CD4-positive, alpha-beta T cell (primary cell): ENCODE measurements at places on chromosomes 16 and 17. TPM values are rescaled to one million over a fixed set of nuclear protein-coding genes. Genes with fewer than 3 reads are reported as not detected.

DNA sequence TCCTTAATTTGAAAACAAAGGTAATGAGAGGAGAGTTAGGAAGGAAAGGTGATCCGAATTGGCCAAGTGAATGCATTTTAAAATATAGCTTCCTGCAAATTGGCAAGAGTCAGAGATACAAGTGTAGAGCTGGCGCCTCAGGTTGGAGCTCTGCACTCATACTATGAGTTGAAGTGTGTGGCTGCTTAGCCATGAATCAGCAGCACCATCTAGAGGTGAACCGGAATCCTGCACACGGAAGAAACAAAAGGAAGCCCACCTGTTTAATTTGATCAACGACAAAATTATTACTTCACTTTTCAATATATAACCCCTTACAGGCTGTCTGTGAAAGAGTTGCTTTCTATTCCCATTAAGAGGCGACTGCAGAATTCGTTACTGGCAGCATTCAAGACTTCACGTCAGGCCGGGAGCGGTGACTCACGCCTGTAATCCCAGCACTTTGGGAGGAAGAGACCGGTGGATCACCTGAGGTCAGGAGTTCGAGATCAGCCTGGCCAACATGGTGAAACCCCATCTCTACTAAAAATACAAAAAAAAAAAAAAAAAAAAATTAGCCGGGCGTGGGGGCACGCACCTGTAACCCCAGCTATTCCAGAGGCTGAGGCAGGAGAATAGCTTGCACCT, 1253.7 kb upstream of the CDH8 start:
- H3K27ac ChIP-seq = no peak overlapping the region
- H3K4me1 ChIP-seq = no peaks in the 10 kb centered on the region
- H3K4me3 ChIP-seq = no peak overlapping the region

DNA sequence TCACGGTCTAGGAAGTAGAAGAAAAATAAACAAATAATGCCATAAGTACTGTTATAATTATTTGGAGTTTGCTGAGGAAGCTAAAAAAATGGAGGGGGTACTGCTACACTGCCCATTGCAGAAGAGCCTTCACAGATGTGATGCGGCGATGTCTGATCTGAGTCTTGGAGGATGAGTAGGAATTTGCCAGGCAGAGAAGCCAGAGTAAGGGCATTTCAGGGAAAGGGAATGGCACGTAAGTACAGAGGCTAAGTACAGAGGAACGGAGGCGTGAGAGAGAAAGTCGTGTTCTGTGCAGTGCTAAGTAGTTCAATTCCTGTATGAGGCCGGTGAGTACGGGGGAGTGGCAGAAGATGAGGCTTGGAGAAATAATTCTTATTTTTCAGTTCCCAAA, 741 bp upstream of the GRB2 start:
- peak overlapping the region; percentile 60 for H3K4me3 ChIP-seq
- no peak for DNase-seq
- peaks cover 27% of the 10 kb centered on the region for H3K4me1 ChIP-seq
- no peaks in the 10 kb centered on the region for H3K36me3 ChIP-seq
- H3K27me3 ChIP-seq = no peaks in the 10 kb centered on the region

GRCh38 chr16:78179666-78180065, 80.2 kb downstream of the WWOX start:
- H3K4me3 ChIP-seq = no peak overlapping the region
- H3K36me3 ChIP-seq = no peaks in the 10 kb centered on the region
- H3K27ac ChIP-seq = no peak overlapping the region
- H3K27me3 ChIP-seq = no peaks in the 10 kb centered on the region

DNA sequence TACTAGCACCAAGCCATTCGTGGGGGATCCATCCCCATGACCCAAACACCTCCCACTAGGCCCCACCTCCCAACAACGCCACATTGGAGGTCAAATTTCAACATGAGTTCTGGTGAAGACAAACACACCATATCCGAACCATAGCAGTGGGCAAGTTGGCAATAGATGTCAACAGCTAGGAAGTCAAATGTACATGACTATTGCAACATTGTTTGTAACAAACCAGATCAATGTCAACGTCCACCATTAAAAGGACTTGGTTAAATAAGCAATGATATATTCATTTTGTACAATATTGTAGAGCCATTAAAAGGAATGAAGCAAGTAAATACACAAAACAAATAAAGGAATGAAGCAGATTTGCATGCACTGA, 26.5 kb upstream of the CIITA start:
- no peaks in the 10 kb centered on the region for H3K36me3 ChIP-seq
- peaks cover 2% of the 10 kb centered on the region for H3K4me1 ChIP-seq
- H3K27ac ChIP-seq = no peak overlapping the region

- no peak for DNase-seq
- H3K4me1 ChIP-seq = no peaks in the 10 kb centered on the region
- H3K4me3 ChIP-seq = no peak overlapping the region
- H3K27ac ChIP-seq = no peak overlapping the region
Observed at GRCh38 chr16:11163761-11164261, 92.2 kb downstream of the SOCS1 start.

Gene ABCA8
- not detected for total RNA-seq

- H3K4me1 ChIP-seq = peaks cover 5% of the 10 kb centered on the region
- H3K27me3 ChIP-seq = no peaks in the 10 kb centered on the region
- H3K27ac ChIP-seq = no peak overlapping the region
- H3K4me3 ChIP-seq = no peak overlapping the region
Observed at GRCh38 chr16:11705311-11706025, 37.2 kb downstream of the TXNDC11 start.

Gene RTN4RL1
- total RNA-seq = 0.11 TPM

DNA sequence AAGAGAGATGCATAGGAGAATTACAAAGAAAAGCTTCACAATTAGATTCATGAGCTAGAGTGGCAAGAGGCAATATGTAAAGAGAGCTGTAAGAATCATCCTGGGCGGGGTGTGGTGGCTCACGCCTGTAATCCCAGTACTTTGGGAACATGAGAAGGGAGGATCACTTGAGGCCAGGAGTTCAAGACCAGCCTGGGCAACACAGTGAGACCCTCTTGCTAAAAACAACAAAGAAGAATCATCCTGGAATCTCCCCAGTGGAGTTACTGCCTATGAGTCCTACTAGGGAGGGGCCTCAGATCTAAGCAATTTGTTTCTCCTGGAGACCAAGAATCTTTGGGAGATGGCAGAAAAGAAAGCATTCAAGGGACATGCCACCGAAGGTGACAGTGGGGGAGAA, 119.1 kb downstream of the HIC1 start:
- H3K4me1 ChIP-seq = no peaks in the 10 kb centered on the region
- DNase-seq = no peak
- peaks cover 79% of the 10 kb centered on the region for H3K36me3 ChIP-seq

Gene P2RX5
- 14.3 TPM for total RNA-seq

Gene AURKB
- total RNA-seq = 1.4 TPM

DNA sequence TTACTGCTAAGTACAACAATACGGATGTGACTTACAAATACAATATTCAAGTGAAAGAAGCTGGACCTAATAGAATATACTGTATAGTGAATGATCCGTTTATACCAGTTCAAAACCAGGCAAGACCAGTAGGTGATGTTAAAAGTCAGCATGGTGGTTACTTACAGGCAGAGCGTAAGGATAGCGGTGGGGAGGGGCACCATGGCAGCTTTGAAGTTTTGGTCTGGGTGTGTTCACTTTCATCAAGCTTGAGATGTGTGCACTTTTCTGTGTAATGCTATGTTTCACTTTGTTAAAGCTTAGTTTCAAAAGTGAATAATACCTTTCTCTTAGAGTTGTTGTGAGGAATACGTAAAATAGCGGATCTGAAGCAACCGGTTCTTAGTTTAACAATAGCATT, 16.5 kb upstream of the SLC35G3 start:
- no peak overlapping the region for H3K4me3 ChIP-seq
- no peak overlapping the region for H3K27ac ChIP-seq
- H3K36me3 ChIP-seq = no peaks in the 10 kb centered on the region
- no peaks in the 10 kb centered on the region for H3K27me3 ChIP-seq
- H3K4me1 ChIP-seq = peaks cover 51% of the 10 kb centered on the region

DNA sequence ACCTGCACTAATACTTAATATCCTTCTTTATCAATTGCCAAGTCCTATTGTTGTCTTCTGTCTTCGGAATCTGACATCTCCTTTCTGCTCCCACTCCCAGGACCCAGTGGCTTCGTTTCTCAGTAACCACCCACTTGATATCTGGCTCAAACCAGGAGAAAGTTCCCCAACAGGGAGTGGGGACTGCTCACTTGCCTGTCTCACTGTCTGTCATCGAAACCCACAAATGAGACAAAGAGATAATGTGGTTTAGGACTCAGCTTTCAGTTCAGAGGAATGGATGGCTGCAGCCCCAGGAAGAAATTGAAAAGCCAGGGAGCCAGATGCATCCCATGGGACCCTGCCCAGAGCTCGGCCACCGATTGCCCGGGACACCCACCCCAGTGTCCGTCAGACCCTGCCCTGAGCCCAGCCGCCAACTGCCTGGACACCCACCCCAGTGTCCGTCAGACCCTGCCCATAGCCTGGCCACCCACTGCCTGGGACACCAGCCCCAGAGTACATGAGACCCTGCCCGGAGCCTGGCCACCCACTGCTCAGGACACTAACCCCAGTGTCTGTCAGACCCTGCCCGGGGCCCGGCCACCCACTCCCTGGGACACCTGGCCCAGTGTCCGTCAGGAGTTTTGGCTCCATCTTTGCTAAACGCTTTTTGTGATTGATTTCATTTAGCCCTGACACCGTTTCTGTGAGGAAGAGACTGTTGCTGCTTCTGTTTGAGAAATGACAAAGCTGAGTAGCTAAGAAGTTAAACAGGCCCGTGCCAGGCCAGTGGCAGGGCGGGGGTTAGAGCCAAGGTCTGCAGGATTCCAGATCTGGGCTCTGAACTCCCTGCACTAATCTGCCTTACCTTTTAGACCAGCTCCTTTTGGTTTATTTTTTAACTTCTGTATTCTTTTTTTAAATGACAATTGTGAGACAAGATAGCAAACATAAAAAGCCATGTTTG, 251.4 kb downstream of the PHKB start:
- no peak overlapping the region for H3K27ac ChIP-seq
- H3K27me3 ChIP-seq = no peaks in the 10 kb centered on the region
- H3K4me3 ChIP-seq = no peak overlapping the region
- no peaks in the 10 kb centered on the region for H3K36me3 ChIP-seq
- DNase-seq = no peak

- DNase-seq = no peak
- H3K4me1 ChIP-seq = peaks cover 3% of the 10 kb centered on the region
- H3K4me3 ChIP-seq = no peak overlapping the region
- no peak overlapping the region for H3K27ac ChIP-seq
- H3K27me3 ChIP-seq = no peaks in the 10 kb centered on the region
- H3K36me3 ChIP-seq = no peaks in the 10 kb centered on the region
Observed at GRCh38 chr17:79062691-79063090, 11.9 kb upstream of the ENGASE start.
